ENCODE measurements at places on chromosomes 7 and 10. TPM values are rescaled to one million over a fixed set of nuclear protein-coding genes. Genes with fewer than 3 reads are reported as not detected.

GPR22 gene
- 7.0 TPM for total RNA-seq

ODAD2 gene
- total RNA-seq: 6.5 TPM

GRCh38 chr10:120539076-120539475, 82.0 kb downstream of the PLPP4 start:
- DNase-seq: no peak

CUZD1 gene
- not detected for total RNA-seq

DNA sequence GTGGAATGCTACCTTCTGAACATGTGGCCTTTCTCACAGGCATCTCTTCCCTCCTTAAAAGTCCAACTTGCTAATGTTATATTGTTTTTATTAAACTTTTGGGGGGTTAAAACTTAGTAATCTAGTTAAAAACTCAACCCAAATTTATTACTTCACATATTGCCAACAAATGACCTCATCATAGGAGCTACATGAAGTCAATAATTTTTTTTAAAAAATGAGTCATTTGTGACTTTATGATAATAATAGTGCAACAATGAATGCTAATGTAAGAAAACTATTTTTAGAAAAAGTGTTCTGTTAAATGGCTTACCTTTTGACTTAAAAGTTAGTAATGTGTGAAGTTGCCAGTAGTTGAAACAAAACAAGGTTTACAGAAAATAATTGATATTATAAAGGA, 325.9 kb upstream of the FZD1 start:
- no peak for DNase-seq

GRCh38 chr10:120729547-120729946, 121.6 kb upstream of the WDR11 start:
- no peak for DNase-seq

DNA sequence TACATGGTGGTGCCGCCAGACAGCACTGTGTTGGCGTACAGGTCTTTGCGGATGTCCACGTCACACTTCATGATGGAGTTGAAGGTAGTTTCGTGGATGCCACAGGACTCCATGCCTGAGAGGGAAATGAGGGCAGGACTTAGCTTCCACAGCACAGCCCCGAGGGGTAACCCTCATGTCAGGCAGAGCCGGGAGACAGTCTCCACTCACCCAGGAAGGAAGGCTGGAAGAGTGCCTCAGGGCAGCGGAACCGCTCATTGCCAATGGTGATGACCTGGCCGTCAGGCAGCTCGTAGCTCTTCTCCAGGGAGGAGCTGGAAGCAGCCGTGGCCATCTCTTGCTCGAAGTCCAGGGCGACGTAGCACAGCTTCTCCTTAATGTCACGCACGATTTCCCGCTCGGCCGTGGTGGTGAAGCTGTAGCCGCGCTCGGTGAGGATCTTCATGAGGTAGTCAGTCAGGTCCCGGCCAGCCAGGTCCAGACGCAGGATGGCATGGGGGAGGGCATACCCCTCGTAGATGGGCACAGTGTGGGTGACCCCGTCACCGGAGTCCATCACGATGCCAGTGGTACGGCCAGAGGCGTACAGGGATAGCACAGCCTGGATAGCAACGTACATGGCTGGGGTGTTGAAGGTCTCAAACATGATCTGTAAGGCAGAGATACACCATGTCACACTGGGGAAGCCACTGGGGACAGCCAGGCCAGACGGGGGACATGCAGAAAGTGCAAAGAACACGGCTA, 104.6 kb upstream of the TNRC18 start:
- no peak for DNase-seq

PRF1 gene
- total RNA-seq: 7.5 TPM

GRCh38 chr7:28296571-28297483, 115.5 kb upstream of the CREB5 start:
- DNase-seq: no peak

DNA sequence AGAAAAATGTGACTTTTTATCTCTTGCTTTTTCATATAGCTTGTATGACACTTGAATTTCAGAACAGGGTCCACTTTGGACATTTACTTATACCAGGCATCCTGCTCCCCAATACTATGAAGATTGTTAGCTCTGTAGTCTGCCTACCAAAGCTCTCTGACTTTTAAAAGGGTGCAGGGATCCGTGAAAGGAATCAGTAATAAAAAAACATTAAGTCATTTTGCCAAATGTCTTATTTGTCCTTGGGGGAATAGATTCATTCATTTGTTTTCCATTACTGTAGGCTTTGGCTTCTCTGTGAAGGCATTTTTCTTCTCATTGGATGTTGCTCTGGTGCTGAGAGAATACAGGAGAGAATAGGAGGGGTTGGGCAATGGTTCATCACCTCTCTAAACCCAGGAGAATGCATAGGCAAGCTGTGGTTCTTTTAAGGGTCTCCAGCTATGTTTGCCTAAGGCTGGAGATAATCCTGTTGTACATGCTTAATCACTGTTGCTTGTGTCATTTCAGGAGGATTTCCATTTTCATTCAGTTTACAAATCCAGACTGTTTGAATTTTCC, 103.5 kb downstream of the SRI start:
- no peak for DNase-seq

- DNase-seq: no peak
Measured at GRCh38 chr10:103843045-103843444, 12.3 kb downstream of the SH3PXD2A start.

MMP21 gene
- total RNA-seq: not detected

DNA sequence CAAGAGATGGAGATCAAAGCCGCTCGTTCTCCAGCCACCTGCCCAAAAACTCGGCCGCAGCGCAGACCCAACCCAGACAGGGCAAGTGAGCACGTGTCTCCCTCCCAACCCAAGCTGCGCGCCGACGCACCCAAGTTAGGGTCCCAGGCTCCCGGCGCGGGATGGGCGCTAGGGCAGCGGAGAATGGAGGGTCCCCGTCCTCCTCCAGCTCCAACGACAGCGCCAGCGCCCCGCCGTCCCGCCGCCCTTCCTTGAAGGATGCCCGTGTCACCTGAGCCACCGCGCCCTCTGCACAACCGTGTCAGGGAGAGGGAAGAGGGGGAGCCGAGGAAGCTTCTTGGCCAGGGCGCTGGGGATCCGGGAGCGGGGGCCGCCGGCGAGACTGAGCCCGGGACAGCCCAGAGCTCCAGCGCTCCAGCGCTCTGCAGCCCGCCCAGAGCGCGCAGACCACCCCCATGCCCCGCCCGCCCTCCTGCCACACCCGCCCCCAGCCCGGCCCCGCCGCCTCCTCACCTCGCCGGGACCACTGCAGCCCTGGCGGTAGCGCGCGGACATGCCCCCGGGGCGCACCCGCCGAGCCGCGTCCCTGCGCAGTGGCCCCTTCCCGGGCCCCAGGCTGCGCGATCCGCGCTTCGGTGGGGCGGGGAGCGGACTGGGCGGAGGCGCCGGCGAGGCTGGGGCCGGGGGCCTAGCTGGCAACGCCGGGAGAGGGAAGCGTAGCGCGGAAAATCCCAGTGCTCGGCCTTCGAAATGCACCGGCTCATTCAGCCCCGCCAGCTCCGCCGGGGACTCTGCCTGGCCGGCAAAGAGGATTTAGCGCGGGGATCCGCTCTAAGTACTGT, at the start of gene SLC16A12:
Gene SLC16A12, minus strand, starts transcription at position 424 of the 842 bp plus-strand sequence. CDS start 73,016 bp downstream, outside the sequence.
- peak; percentile 25 for DNase-seq

- DNase-seq: no peak
Measured at GRCh38 chr7:2507917-2508306, 11.7 kb upstream of the LFNG start.

- no peak for DNase-seq
Measured at GRCh38 chr10:22893781-22894180, 34.1 kb upstream of the ARMC3 start.

TFAM gene
- 14.4 TPM for total RNA-seq

DNA sequence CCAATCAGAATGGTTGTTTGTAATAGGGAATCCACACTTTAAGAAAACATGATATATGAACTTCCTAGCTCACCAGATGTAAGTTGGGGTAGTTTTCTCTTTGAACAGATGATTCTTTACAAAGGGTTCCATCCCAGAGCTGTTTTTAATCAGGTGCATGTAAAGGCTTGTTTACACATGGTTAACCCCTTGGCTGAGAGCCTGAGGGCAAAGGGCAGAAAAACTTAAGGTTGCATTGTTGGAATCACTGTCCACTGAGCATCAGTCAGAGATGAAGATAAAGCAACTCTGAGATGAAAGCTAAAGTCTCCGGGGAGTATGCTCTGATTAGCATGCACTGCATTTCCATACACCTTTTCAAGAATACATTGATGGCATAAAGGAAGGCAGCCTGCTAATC, 518.2 kb downstream of the SORCS3 start:
- DNase-seq: no peak

GRCh38 chr7:117066668-117067067, 113.4 kb downstream of the ST7 start:
- DNase-seq: no peak

GRCh38 chr10:99938563-99938962, 71.2 kb downstream of the DNMBP start:
- no peak for DNase-seq

GRCh38 chr10:90927293-90927692, 6.4 kb upstream of the ANKRD1 start:
- DNase-seq: no peak

DNA sequence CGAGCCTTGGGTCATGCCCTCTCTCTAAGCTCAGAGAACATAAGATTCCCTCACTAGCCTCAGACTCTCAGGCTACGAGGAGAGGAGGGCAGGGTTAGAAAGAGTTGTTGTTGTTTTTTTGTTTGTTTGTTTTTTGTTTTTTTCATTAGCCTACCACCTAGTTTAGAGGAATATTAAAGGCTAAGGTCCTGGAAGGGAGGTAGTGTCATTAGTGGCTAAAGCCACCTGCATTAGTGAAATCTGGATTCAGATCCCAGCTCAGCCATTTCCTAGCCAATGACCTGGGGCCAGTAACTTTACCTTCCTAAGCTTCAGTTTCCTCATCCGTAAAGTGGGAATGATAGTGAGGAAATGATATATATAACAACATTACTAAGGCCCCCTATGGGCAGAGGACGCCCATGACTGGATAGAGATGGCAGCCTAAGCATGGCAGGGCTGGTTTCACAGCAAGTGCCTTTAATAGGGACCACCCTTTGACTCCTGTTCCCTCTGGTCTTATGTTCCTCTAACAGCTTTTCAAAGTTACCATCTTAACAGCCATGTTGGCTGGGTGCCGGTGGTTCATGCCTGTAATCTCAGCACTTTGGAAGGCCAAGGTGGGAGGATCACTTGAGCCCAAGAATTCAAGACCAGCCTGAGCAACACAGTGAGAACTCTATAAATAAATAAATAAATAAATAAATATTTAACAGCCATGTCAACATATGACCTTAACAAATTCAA, 5.1 kb downstream of the DDIT4 start:
- no peak for DNase-seq

TRA2A gene
- total RNA-seq: 59.7 TPM

DNA sequence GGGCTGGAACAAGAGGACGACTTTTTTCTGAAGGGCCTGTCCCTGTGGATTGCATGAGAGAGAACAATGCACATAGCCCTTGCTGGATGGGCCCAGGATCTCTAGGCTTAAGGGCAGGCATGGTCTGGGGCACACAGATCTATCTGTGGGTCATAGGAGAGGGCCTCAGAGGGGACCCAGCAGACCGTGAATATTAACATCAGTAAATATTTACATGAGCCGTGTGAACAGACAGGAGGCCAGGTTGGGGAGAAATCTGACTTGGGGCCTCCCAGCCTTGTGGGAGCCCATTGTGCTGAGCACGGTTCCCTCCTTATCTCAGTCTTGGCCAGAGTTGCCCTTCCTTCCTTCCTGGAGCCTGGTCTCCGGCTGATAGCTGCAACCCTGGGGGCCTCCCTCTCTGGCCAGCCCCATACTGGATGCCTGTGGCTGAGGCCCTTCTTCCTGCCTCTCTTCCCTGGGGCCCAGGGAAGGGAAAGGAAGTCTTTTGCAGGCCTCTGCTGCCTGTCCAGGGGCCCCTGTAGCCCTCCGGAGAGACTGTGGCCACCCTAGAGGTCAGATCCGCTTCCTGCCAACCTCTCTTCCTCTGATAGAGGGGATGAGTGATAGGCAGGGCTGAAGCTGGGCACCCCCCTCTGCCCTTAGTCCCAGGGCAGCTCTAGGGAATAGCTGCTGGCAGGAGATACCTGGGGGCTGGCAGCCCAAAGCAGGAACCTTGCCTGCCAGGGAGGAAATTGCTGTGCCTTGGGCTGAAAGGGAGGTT, 44.5 kb upstream of the TRIM8 start:
- peak; percentile 92 for DNase-seq

PDE1C gene
- total RNA-seq: 25.8 TPM

- DNase-seq: no peak
Measured at GRCh38 chr10:11639362-11639761, 27.9 kb upstream of the USP6NL start.

- DNase-seq: no peak
Measured at GRCh38 chr7:130387628-130388403, 7.5 kb downstream of the CPA1 start.

DNA sequence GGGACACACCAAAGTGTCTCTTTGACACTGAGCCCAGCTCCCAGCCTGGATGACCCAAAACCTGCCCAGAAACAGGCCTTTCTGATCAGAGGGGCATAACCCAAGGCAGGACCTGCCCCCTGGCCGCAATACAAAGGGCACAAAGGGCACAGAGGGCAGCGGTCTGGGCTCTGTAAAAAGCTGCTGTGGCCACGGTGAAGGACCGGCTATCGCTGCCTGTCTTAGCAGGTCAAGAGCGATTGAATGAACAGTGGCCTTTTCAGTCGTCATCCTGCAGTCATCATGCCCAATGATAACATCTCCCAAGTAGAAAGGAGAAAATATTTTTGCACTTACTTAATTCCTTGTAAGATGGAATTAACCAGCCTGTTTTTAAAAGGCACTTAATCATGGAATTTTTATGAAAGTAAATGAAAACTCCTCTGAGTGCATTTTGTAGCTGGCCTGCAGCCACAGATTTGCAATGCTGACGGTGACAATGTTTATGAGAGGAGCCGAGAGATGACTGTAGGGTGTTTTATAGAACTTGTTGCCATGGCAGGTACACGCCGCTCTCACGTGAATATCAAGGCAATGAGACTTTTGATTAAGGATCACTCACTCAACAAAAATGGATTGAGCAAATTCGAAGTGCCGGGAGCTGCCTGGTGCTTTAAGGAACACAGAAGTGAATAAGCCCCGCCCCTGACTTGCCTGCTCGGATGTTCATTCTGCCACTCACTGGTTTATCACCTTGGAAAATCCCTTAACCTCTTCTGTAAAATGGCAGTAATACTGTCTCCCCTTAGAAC, 47.3 kb upstream of the BHLHA15 start:
- DNase-seq: peak; percentile 20

GRCh38 chr7:109522585-109522984, 952.9 kb downstream of the DNAJB9 start:
- DNase-seq: no peak

DNA sequence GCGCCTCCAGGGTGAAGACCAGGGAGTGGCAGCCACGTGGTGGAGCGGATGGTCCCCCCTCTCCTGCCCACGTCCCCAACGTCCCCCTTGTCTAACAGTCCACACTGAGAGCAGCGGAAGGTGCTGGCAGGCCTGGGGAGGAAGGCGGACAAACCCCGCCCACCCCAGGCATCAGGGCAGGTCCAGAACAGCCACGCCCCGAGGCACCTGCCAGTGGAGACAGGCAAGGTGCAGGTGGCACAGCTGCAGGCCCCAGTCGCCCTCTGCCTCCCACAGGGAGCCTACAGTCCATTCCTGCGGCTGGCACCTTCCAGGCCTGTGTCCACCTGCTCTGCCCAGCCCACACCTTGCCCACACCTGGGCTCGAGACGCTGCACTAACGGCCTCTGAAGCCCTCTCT, 24.9 kb downstream of the CYP2W1 start:
- no peak for DNase-seq

GRCh38 chr10:78866731-78867554, 201.8 kb upstream of the ZMIZ1 start:
- DNase-seq: no peak

Measured in umbilical cord (tissue), 2 donors.